Heart right ventricle (tissue), 16 donors: ENCODE measurements at places on chromosomes 7 and 10. TPM values are rescaled to one million over a fixed set of nuclear protein-coding genes. Genes with fewer than 3 reads are reported as not detected.
A peak's percentile ranks its signal among the peaks of the same experiment; 100 is the strongest.

GRCh38 chr7:50805447-50806125, 22.9 kb upstream of the GRB10 start:
- no peak for DNase-seq

The ADRB1 gene
- total RNA-seq = 45.7 TPM

- peak; percentile 56 for DNase-seq
Observed at GRCh38 chr7:67377939-67378862, 381.6 kb downstream of the TYW1 start.

GRCh38 chr10:57338823-57339558, 928.7 kb downstream of the IPMK start:
- DNase-seq = no peak

GRCh38 chr7:46349490-46349889, 428.4 kb upstream of the IGFBP3 start:
- DNase-seq = no peak
